ENCODE measurements at places on chromosomes 11 and 22.
A peak's percentile ranks its signal among the peaks of the same experiment; 100 is the strongest.

DNA sequence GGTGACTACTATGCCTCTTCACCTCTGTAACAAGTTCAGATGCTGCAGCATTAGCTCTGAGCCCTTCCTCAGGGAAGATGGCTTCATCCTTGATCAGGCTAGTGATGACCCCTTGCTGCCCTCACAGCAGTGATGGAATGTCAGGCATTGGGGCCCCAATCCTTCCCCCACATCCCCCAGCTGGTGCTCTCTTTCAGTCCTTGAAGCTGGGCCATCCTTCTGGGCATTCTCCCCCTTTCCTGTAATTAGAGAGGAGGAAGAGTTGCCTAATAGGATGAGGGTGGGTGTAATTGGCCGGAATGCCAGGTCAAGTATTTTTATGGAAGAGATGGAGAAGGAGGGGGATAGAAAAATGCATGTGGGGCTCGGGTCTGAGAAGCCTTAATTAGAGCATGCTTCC is 62.6 kb downstream of the TRAF6 start:
- no peak for DNase-seq

- peak; percentile 42 for DNase-seq
Measured at GRCh38 chr22:50267591-50268390, 2.4 kb downstream of the MAPK11 start.

DNA sequence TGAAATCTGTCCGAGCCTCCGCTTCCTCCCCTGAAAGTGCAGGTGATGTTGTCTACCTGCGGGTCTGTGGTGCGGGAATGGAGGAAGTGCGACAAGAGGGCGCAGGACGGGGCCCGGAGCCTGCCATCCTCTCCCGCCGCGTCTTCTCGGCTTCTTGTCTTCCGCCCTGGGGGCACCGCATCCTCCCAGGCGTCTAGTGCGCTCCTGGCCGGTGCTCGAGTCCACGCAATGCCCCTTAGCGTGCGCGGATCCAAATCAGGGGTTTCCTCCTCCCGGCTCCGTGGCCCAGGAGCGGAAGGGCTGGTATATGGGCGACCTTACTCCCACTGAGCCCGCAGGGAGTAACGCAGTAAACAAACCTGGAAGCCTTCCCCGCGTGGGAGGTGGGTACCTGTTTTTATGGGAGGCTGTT is 405 bp downstream of the SFI1 start:
- no peak for DNase-seq

- DNase-seq = no peak
Measured at GRCh38 chr11:45331839-45332238, 45.7 kb upstream of the SYT13 start.

DNA sequence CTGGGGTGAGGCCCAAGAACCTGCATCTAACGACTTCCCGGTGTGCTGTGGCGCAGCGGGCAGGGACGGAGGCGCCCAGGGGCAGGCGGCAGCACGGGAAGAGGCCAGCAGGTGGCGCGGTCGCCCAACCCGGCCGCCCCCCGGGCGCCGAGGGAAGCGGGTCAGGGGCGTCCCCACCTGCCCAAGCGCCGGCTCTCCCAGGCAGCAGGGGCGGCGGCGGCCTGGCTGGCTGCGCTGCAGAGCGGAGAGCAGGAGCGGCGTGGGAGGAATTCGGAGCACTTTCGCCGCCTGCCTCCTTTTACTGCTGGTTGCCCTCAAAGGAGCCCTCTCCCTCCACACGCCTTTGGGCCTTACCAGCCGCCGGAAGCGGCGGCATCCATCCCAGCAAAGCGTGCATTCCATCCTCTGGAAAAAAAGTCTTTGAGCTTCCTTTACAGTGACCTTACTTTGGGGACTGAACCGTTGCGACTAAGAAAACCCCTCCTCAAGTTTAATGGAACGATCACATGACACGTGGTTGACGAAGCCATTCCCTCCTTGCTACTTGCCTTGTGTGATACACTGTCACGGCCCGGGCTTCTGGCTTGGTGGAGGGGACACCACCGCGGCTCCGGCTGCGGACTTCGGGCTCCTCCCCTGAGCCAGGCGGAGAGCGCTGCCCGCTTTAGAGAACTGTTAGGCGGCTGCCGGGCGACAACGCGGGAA is 106.8 kb upstream of the CLMP start:
- peak; percentile 68 for DNase-seq

- DNase-seq = no peak
Measured at GRCh38 chr11:129223701-129224149, 31.6 kb upstream of the ARHGAP32 start.

DNA sequence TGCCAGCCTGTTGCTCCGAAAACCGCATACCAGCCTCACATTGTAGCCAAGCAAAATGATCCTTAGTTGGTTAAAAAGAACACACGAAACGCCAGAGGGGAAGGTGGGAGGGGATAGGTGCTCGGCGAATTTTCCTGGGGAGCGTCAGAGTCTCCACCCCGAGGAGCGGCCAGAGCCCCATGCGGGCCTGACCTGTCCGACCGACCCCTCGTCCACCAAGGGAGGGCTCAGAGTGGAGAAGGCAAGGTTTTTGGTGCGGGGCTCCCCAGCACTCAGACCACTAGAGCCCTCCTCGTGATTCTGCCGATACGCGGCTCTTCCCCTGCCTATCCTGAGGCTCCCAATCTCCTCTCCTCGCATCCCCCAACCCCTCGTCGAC is 39.6 kb downstream of the DIXDC1 start:
- no peak for DNase-seq

DNA sequence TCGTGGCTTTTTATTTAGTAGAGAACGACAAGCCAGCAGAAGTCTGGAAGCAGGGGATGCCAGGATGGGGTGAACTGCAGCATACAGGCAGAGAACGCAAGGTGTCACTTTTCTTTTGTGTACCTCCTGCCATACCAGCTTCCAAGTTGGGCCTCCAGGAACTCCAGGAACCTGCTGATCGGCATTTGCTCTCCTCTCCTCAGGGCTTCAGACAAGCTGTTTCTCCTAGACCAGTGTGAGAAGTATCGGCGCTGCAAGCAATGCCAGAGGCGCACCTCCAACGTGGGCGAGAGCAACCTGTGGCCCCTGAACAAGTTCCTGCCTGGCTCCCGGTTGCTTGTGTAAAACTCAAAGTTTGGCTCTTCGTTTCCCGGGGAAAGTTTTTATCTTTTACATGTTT is 47.7 kb downstream of the CCDC81 start:
- DNase-seq = no peak

GRCh38 chr11:115450519-115450918 is 53.7 kb downstream of the CADM1 start:
- DNase-seq = no peak

DNA sequence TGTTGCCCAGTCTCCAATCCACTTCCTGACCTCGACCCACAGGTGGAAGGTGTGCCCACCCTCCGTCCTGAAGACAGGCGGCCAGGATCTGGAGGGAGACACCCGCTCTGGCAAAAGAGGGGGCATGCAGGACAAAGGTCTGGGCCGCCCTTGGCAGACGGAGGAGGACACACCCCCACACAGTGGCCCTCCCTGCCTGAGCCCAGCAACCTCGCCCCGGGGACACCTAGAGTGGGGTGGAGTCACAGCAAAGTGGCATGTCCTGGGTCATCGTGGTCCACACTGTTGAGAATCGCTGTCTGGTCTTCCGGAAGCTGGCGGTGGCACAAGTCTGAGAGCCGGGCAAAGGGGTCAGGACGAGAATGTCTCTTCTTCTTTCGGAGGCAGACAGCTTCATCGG is 47.9 kb downstream of the IGSF9B start:
- no peak for DNase-seq

DNA sequence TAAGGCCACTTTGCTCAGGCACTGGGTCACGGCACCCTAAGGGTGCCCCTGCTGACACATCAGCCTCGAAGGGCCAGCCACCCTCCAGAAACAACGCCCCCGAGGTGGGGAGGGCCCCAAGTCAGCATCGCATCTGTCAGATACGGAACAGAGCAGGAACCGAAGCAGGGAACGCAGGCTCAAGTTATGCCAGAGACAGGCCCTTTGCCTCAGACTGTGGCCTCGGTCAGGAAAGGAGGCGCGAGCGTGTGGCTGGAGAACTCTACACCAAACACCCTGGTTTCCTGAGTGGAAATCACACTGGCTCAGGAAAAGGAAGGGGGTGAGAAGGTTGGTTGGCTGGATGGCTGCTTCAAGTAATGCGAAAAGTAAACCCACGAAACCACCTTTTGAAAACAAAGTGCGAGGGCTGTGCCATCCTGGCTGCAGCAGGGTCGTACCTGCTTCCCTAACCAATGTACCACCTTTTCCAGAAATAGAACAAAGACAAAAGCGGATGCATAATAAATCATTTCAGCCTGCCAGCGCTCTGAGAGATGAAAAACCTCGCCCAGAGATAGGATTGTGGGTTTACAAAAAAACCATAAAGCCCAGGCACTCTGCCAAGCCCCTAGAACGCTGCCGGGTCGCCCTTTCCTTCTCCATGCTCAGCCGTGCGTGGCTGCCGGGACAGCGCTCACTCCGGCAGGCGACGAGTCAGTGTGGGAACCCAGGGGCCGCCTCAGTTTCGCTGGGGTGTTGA is 38.6 kb downstream of the TRMU start:
- DNase-seq = no peak

- DNase-seq = no peak
Measured at GRCh38 chr22:23613193-23613972, 18.7 kb downstream of the DRICH1 start.

DNA sequence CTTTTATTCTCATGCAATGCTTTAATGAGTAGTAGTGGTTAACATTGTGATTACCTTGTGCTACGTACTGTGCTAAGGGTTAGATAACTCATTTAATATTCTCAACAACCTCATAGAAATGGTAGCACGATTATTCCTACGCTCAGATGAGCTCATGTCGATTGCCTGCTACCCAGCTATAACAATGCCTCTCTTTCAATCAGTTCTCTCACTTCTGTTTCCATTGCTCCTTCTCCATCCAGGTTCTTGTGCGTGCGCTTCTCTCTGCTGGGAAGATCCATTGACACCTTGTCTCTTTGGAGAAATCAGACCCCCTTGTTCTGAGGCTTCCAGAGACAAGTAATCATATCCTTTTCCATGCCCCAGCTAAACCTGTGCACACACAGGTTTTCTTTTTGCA is 120.8 kb downstream of the NECTIN1 start:
- DNase-seq = no peak

DNA sequence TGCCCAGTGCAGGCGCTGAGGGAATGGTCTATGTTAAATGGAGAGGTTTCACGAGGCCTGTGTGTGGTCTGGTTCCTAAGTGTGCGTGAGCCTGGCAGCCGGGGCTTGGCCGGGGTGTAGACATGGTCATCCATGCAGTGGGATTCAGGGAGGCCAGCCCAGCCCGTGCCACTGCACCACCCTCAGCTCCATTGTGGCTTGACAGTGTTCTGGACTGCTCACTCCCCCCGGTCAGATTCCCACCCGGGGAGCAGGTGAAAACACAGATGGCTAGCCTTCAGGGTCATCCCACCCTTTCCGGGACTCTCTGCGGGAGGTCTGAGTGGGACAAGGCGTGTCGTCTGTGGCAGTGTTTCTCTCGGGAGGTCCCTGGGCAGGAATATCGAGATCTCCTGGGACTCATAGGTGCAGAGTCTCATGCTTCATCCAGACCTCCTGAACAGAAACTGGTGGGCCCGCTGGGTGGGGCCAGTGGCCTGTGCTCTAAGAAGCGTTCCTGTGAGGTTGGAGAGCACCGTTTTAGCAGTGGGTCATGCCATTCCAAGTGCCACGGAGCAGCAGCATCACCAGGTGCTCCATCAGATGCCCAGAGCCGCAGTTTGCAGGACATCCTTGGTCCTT is 52.3 kb downstream of the ST14 start:
- no peak for DNase-seq

DNA sequence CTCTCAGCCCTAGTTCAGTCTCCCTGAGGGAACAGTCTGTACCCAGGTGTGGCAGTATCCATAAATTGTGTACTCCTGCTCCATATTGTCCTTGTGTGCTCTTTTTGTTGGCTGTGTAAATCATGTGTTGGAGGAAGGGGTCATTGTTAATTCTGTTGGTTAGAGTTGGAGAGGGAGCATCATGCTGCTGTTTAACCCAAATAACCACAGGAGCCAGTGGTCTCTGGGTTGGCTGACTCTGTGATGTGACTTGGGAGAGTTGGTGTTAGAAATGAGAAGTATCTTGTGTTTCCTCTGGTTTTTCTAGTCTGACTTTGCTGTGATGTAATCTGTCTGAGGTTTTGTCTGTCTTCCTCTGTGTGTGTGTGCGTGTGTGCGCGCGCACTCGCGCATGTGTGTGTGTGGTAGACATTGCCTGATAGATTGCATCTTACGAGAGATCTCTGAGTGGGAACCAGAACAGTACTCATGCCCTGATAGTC is 30.5 kb downstream of the CTNND1 start:
- peak; percentile 68 for DNase-seq

- DNase-seq = no peak
Measured at GRCh38 chr11:88596786-88597185, 259.2 kb upstream of the CTSC start.

DNA sequence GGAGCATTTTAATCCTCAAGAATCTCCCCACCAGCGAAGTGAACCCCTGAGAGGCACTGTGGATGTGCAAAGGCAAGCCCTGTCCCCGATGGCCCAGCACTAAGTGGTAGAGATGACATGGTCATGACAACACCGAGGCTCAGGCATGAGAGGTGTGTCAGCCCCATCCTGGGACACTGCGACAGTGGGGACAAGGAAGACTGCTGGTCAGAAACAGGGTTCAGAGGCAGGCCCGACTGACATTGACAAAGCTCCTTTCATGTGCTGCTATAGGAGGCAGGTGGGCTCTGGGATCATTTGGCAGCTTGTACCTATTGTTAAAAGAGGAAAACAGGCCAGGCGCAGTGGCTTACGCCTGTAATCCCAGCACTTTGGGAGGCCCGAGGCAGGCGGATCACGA is 54.3 kb upstream of the MYEOV start:
- DNase-seq = no peak

GRCh38 chr22:23715806-23716375 is 25.1 kb downstream of the RGL4 start:
- DNase-seq = no peak

- no peak for DNase-seq
Measured at GRCh38 chr22:25672289-25673084, 69.5 kb upstream of the MYO18B start.

- no peak for DNase-seq
Measured at GRCh38 chr11:8871962-8872361, 39.0 kb upstream of the AKIP1 start.

DNA sequence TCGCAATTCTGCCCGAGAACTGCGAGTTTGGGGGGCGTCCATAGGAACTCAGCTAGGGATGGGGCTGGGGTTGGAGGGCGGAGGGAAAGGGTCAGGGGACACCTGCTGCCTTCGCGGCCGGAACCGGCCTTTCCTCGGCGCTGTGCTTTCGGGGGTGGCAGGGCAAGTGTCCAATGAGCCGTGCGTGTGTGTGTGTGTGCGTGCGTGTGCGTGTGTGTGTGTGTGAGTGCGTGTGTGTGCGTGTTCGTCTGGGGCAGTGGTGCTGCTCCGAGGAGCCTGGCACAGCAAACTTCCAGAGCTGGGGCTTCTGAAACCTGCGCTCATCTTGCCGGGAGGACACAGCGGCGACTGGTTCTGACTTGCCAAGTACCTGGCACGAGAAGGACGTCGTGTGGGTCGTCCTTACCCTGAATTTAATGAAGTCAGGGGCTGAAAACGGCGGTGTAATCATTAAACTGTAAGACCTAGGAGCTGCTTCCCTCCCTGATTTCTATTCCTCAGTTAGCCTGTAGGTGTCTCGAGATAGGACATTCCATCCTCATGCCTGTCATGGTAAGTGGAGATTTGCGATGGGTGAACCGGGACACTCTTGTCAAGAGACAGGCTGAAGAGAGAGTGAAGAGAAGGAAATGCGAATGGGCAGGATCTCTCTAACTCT is 27.0 kb upstream of the AMOTL1 start:
- no peak for DNase-seq

Data from stimulated activated CD4-positive, alpha-beta T cell treated with anti-CD3 and anti-CD28 coated beads, Interleukin-1b, Interleukin-23, amount 100 ng/mL, for 4 hours (primary cell).